ENCODE measurements at places on chromosomes 3 and 15.

- no peak for DNase-seq
These were observed 296.2 kb downstream of the KBTBD8 start for GRCh38 chr3:67294341-67294740.

DNA sequence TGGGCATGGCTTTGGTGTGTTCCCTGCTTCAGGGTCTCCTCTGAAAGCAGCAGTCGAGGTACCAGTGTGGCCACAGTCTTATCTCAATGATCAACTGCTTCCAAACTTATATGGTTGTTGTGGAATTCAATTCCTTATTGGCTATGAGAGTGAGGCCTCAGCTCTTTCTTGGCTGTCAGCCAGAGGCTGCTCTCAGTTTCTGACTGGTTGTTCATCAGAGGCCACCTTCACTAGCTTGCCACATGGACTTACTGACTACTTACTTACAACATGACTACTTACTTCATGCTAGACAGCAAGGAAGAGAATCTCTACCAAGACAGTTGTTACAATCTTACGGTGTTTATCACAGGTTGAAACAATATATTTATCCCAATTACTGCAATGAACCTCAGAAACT, 789.2 kb downstream of the DIPK2A start:
- no peak for DNase-seq

DNA sequence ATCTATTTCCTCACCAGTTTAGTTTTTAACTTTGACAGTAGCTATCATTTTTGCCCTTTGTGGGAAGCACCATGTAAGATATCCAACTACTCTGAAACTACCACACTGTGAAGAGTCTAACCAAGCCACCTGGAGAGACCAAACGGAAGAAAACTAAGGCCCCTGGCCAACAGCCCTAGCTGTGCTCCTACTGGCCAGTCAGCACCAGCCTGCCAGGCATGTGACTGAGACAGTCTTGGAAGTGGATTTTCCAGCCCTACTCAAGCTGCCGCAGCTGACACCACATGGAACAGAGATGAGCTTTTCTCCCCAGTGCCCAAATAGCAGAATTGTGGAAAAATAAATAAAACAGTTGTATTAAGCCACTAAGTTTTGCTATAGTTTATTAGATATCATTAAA, 2.9 kb upstream of the TBC1D5 start:
- no peak for DNase-seq

- no peak for DNase-seq
These were observed 554 bp downstream of the CHST13 start for GRCh38 chr3:126524429-126524988.

GRCh38 chr3:73245459-73245858, 184.0 kb downstream of the EBLN2 start:
- DNase-seq, result no peak

GRCh38 chr3:10529809-10530208, 24.4 kb upstream of the ATP2B2 start:
- DNase-seq, result no peak

DNA sequence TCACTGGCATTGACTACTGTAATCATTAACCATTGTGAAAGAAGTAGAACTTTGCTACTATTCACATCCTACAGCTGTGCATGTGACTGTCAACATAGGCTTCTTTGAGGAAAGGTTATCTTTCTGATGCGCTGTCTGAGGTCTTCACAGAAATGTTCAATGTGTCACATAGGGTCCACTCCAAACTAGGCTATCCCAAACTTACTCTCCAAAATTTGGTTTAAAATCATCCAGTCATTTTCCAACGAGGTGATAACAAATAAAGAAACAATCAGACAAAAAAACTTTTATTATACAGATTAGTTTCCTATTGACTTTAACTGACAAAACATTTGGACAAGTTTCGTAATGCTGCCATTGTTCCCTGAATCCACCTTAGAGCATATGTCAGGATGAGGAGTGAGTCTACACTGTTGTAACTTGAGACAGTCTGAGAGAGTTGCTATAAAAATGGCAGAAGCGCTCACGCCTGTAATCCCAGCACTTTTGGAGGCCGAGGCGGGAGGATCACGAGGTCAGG, 511.6 kb downstream of the PLOD2 start:
- no peak for DNase-seq

DNA sequence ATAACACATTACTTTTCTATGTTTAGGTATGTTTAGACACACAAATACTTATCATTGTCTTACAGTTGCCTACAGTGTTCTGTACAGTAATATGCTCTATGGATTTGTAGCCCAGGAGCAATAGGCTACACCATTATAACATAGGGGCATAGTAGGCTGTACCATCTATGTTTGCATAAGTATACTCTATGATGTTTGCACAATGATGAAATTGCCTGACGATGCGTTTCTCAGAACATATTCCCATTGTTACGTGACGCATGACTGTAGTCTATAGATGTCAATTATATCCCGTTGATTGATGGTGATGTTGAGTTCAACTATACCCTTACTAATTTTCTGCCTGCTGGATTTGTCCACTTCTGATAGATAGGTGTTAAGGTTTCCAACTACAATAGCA, 139.4 kb upstream of the PFN2 start:
- no peak for DNase-seq

Data from CD4-positive, alpha-beta T cell treated with Interleukin-4 for 4 hours (primary cell).